Spinal cord (tissue), 10 donors: ENCODE measurements at places on chromosomes 4 and X.
A peak's percentile ranks its signal among the peaks of the same experiment; 100 is the strongest.

- DNase-seq, result no peak
These were observed 317.0 kb upstream of the ANXA10 start for GRCh38 chr4:167775375-167775774.

DNA sequence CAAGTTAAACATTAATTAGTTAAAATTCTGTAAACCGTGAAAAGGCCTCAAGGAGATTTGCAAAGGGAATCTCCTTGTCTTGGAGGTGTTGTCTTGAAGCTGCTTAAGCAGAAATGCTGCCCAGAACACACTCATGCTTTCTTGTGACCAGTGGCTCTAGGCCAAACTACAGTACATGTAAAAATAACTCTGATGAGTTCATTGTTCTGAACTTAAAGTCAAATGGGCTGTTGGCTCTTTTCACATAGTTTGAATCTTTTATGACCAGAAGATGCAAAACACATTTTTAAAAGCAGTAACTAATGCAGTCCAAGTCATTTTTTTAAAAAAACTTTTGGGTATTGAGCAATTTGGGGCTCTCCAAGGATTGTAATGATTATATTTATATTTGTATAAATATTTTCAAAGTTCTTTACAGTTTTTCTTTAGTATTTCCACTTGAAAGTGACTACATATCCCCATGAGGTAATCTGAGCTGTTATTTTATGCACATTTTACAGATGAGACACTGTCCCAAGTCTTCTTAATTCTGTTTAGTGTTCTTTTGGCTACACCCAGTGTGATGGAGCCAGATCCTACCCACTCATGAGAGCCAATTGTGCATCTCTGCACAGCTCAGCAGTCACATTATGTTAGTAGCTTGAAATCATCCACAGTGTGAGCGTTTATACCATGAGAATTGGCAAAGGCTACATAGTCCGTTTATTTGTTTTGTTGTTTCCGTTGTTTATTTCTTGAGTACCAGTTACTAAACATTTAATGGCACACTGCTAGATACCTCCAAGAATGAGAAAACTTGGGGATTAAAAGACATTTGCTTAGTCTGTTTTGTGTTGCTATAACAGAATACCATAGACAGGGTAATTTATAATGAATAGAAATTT lies 112.8 kb upstream of the ATXN3L start:
- DNase-seq, result no peak

- no peak for DNase-seq
These were observed 76.3 kb downstream of the EVC2 start for GRCh38 chr4:5632066-5632440.

DNA sequence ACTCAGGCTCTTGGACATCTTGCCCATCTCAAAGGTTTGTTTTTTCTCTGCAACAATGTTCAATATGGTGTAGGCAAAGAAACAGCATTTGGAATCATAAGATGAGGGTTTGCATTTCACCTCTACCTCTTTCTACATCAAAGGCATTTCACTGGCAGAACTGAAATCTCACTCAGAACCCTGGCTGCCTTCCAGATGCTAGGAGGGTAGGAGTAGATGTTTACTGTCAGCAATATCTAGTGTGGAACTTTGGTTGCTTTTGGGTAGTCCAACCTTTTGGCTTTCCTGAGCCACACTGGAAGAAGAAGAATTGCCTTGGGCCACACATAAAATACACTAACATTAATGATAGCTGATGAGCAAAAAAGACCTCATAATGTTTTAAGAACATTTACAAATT lies 297.0 kb upstream of the KLF3 start:
- DNase-seq, result no peak

GRCh38 chr4:102824398-102824797 lies 3.0 kb downstream of the UBE2D3 start:
- DNase-seq, result no peak

- no peak for DNase-seq
These were observed 1068.4 kb downstream of the ARAP2 start for GRCh38 chr4:35175894-35176293.

DNA sequence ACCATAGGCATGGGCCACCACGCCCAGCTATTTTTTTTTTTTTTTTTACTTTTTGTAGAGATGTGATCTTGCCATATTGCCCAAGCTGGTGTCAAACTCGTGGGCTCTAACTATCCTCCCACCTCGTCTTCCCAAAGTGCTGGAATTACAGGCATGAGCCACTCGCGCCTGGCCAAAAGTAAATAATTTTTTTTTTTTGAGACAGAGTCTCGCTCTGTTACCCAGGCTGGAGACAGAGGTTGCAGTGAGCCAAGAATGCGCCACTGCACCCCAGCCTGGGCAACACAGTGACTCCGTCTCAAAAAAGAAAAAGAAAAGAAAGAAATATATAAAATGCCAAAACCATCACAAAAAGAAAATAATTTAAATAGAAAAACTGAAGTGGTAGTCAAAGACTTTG lies 18.4 kb upstream of the OPHN1 start:
- DNase-seq, result no peak

GRCh38 chr4:176270669-176271068 lies 1.6 kb upstream of the ASB5 start:
- no peak for DNase-seq

DNA sequence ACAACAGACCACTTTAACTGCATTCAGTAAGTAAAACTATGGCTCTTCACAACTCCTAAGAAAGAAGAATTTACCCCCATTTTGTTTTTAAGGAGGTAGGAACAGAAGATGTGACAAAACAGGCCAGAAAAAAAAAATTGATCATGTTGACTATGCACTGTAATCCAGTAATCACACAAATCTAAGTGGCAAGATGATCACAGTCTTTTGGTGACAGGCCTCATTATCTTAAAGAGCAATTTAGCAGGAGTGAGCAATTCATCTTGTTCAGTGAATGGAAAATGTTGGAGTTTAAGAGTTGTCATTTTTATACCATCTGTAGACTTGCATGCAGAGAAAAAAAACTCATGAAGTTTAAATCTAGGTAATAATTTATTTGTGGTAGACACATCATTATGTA lies 115.1 kb downstream of the SLC39A8 start:
- DNase-seq, result peak; percentile 15

DNA sequence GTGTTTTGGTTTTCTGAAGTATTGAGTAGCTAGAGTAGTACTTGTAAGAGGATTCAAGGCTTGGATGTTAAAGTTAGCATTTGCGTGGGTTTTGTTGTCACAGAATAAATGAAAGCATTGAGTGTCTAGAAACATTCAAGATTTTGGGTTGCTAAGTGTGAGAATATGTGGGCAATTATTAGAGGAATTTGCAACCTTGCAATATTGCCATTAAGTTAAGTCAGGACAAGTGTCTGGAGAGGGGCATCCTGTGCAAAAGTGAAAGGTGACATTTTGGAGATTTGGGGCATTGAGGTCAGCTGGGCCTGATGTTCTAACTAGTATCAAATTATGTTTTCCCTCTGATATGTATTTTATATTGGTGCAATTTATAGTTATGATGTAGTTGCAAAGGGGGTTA lies 533.9 kb upstream of the GRID2 start:
- no peak for DNase-seq

GRCh38 chrX:54798137-54798536 lies at the start of gene ITIH6:
ITIH6 (minus strand) TSS chrX:54798255; CDS start chrX:54798210, 45 bp downstream.
- DNase-seq, result no peak

GRCh38 chr4:92381616-92382015 lies 77.8 kb downstream of the GRID2 start:
- no peak for DNase-seq
